ENCODE measurements at places on chromosomes 2 and 18. TPM values are rescaled to one million over a fixed set of nuclear protein-coding genes. Genes with fewer than 3 reads are reported as not detected.

GDF7 gene
- total RNA-seq, result 0.03 TPM

SLC9A4 gene
- total RNA-seq, result not detected

GTF2A1L gene
- total RNA-seq, result not detected

C1QL2 gene
- 0.18 TPM for total RNA-seq

SPDYA gene
- total RNA-seq, result 0.24 TPM

ELOA2 gene
- total RNA-seq, result not detected

RAMP1 gene
- total RNA-seq, result not detected

LMAN2L gene
- total RNA-seq, result 23.9 TPM

IL1RL1 gene
- 1.3 TPM for total RNA-seq

RGPD3 gene
- total RNA-seq, result 0.19 TPM

ESCO1 gene
- total RNA-seq, result 9.0 TPM

SERPINB10 gene
- not detected for total RNA-seq

CD207 gene
- total RNA-seq, result not detected

AQP12B gene
- total RNA-seq, result not detected

ZRANB3 gene
- 6.0 TPM for total RNA-seq

GKN2 gene
- total RNA-seq, result 3.5 TPM

WDR75 gene
- total RNA-seq, result 39.2 TPM

FZD7 gene
- 6.9 TPM for total RNA-seq

INO80C gene
- 23.4 TPM for total RNA-seq

GALR1 gene
- total RNA-seq, result not detected

Data from A549 treated with CpdA at 1 μM for 4 hours (cell line).